ENCODE measurements at places on chromosomes 3 and 15.

DNA sequence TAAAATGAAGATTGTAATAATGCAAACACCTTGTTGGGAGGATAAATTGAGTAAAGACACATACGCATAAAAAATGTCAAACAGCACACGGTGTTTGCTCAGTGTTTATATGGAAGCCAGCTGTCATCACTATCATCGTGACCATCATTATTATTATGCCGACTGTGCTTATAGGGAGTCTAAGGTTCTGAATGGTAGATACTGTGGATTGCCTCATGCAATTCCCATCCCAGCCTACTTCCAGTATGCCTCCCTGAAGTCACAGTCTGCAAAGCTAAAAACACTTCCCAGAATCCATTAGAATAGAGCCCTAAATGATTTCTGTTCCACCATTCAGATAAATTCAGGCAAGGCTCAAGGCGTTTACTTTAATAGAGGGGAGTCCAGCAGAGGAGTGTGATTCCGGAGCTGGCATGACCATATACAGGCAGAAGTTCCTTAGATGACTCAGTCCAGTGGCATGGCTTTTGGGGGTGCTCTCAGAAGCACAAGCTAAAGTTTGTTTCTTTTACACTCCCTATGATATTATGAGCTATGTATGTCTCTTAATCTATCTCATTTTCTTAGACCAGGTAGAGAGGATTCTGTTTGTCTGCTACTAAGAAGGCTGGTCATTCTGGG lies 148.7 kb downstream of the MEX3B start:
- no peak for DNase-seq

DNA sequence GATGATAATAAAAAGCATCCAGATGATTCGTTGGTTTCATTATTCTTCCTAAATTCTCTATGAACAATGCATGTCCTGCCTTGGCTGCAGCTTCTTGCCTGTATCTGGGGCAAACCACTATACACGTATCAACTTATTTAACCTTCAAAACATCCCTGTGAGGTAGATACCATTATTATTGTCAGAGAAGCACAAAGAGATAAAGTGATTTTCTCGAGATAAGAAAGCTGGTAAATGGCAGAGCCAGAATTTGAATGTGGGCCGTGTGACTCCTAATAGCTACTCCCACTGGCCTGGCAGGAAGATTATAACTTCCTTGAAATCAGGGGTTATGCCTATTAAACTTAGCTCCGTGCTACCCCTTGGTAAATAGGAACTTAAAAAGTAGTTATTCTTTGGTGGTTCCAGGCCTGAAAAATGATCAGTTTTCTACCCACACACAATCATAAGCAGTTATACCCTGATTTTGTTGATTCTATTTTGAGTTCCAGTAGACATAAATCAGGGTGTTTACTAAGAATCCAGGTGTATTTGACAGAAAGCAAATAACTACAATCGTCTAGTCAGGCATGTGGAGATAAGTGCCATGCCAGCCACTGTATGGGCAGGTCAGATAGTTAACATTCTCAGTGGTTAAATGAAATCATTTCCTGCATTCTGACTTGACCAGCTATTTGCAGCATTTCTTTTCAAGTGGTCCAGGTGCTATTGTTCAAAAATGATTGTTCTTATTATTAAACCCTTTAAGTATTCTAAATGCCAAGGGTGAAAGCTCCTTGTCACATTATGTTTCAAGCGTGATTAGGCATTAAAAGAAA lies 99.2 kb upstream of the LRRN1 start:
- peak; percentile 20 for DNase-seq

DNA sequence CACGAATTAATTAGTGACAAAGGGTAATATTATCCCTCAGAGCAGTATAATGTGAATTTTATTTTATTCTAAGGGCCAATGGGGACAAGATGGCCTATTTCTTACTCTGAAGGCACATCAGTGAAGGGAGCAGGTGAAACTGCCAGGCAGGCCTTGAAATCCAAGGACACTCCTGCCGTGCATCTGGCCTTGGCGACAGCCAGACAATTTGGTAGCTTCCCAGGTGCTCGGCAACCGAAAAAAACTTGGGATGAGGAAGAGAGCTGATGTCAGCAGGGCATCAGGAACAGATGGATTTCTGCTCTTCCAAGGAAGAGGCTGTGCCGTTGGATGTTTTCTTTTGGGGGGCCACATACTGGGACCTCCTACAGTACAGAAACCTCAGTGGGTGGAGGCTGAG lies 83.2 kb upstream of the ADAMTSL3 start:
- DNase-seq = no peak

DNA sequence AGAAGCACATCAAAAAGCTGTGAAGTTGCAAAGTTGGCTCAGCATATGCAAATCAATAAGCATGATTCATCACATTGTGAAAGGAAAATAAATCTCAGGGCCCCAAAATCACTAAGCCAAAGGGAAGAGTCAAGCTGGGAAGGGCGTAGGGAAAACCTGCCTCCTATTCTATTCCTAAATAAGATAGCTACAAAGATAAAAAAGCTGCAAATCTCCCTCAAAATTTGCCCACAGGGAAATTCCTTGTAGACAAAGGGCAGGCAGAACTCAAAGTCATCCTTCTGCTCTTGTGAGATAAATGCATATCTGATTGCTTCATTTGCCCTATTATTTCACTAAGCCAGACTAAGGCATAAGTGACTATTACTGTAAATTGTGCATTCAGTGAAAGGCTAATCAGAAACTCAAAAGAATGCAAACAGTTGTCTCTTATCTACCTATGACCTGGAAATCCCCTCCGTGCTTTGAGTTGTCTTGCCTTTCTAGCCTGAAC lies 30.5 kb upstream of the CCNL1 start:
- no peak for DNase-seq

- peak; percentile 27 for DNase-seq
Measured at GRCh38 chr3:32454731-32455608, 47.7 kb downstream of the CMTM6 start.

DNA sequence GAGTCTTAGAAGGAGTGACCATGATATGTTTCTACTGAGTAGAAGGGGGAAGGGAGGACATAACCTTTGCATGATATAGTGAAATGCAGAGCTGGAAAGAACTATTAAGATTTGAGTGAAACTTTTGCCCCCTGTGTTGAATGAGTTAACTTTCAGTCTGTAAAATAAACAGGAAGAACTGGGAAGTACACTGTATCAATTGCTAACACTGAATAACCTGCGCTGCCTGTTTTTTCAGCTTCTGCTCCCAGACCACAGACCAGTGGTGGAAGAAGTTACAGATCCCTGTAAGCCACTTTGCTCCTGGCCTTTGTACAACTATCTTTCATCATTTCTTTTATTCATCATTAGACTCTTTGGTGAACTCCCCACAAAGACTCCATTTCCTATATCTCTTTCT lies 3.6 kb upstream of the LRCH3 start:
- DNase-seq = no peak

DNA sequence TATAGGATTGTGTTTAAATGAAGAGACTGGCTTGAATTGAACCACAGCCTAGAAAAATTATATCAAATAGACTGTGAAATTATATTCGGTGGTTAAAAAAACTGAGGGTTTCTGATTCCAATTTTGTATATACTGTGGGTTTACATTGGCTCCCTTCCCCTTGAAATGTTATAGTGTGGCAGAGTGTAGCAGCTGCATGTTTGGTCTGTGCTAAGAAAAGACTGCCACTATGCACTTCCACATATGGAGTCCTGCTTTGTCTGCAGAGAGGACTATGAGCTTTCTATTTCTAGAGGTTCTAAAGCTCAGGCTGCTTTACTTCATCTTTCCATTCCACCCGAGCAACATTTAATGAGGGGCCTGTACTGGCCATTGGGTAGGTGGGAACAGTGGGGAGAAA lies 112.3 kb downstream of the P3H2 start:
- DNase-seq = peak; percentile 26

DNA sequence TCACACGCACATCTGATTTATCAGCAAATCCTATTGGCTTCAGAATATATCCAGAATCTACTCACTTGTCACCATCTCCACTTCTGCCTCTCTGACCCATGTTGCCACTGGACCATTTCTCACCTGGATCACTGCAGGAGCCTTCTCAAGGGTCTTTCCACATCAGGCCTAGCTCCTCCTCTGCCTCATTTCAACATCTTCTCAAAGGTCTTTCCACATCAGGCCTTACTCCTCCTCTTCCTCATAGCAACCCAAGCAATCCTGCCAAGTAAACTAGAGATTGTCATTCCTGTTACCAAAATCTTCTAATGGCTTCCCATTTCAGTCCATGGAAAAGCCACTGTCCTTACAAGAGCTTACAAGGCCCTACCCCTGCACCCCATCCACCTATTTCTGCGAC lies 18.0 kb upstream of the DUT start:
- no peak for DNase-seq

- no peak for DNase-seq
Measured at GRCh38 chr3:171419457-171419856, 40.7 kb downstream of the TNIK start.

DNA sequence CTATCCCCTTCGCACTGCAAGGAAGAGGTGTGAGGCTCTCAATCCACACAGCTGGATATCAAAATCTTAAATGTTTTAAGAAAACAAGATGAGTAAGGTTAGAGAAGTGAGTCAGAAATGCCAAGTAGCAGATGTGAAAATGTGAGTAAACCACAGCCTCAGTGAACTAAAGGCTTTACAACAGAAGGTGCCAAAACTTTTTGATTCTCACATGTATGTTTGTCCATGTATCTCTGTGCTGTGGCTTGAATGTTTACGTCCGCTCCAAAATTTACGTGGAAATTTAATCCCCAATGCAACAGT lies 126.8 kb upstream of the PFN2 start:
- DNase-seq = no peak

DNA sequence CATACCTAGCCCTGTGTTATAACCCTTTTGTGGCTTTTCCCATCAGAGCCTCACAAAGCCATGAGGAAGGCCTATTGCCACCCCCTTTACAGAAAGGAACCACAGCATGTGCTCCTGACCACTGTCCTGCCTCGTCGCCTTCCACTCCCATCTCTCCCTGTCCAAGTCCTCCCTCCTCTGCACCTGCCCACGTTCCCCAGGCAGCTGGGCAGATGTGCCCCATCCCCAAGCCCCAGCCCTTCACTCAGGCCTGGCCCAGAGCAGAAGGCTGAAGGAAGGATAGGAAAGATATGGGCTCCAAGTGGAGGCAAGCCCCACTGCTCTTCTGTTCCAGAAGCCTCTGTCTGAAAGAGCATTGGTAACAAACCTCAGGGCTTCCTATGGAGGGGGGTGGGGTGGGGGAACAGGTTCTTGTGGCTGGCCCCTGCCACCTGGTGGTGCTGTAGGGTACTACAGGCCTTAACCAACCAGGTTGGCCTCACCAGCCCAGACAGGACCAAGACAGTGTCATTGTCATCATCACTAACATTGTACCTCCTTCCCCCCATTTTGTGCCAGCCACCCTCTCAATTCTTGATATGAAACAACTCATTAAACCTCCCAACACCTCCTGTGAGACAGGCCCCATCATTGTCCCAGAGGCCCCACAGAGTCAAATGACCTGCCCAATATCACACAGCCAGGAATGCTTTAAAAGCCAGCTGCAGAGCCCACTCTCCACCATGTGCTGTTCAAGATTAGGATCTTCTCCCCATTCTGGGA lies 10.0 kb downstream of the POC1A start:
- DNase-seq = peak; percentile 74

- peak; percentile 96 for DNase-seq
Measured at GRCh38 chr3:69505770-69506407, 120.0 kb upstream of the FRMD4B start.

DNA sequence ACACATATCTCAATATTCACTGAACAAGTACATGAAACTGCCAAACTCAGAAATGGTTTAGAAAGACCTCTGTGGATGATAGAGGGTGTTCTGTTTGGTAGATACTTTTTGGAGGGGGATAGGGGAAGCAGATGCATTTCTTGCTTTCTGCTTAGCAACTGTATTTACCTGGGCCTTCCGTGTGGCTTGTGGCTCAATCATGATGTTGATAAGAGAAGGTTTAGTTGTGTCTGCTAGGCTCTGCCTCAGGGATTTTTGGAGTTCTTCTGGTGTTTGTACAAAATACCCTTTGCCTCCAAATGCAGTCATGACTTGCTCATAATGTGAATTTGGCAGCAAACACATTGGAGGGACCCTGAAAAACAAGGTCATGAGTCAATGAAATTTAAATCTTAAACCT lies 38.2 kb downstream of the HACL1 start:
- DNase-seq = no peak

- no peak for DNase-seq
Measured at GRCh38 chr15:72169236-72169920, 28.2 kb downstream of the GRAMD2A start.

- no peak for DNase-seq
Measured at GRCh38 chr15:88748081-88748480, 55.2 kb upstream of the ACAN start.

DNA sequence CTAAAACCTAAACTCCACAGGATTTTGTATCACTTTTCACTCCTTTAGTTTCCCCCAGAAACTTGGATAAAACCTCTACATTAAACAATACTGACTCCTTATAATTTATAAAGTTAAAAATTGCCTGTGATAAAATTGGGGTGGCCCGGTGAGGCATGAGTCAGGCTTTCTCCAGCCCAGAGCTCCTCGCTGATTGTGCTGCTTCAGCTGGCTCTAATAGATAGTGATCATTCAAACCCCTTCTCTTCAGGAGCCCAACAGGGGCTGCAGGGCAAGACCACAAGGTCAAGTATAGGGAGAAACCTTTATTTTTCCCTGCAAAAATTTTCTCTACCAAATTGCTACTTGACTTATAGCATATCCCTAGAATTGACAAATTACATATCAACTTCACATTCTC lies 308.2 kb downstream of the PLCL2 start:
- no peak for DNase-seq

DNA sequence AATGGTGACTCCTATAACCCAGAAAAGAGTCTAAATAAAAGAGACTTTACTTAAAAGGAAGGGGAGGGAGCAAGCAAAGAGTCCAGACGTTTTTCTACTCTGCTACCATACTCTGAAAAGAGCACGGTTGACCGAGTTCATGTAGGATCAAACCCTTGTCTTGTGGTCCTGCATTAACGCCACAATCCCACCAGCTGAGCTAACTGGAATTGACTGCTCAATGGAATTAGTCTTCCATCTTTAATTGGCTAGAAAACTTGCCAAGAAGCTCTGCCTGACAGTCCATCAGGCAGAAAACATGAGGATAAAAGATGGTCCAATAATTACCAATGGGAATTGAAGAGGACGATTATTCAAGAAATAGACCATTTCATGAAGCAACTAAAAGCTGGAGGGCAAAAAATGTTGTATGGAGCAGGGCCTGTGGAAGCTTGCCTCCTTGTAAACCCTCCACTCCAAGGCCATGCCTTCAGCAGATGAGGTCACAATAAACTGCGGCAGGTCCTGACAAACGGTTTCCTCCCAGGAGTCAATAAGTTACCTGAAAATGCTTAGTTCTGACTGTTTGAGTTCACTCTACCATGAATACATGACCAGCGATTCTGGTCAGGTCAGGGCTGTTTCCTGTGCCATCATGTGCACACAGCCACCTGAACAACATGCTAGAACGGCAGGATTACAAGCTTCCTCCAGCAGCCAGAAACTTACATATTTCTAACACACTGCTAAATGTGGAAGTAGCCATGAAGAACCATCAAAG lies 35.6 kb upstream of the ARHGEF3 start:
- DNase-seq = no peak

DNA sequence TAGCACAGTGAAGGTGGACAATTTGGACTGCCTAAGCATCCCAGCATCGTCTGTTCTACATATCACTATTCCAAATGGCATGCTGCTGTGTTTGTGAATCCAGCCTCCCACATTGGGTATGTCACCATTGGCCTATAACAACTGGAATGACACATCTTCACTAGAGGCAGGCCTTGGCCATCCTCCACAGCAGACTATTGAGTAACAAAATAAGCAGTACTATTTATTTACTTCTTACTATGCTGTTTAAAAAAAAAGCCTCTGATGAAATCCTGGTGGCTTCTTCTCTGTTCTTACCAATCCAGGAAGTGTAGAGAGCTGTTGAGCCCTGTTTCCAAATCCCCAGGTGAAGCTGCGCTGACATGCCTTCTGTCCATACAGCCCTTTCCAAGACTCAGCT lies 30.6 kb upstream of the CERS3 start:
- DNase-seq = peak; percentile 80

Measured in lung (tissue), 17 donors.